ENCODE measurements at places on chromosomes 13 and 19.

- no peak for DNase-seq
These were observed 187.2 kb downstream of the KCNRG start for GRCh38 chr13:50202485-50202884.

DNA sequence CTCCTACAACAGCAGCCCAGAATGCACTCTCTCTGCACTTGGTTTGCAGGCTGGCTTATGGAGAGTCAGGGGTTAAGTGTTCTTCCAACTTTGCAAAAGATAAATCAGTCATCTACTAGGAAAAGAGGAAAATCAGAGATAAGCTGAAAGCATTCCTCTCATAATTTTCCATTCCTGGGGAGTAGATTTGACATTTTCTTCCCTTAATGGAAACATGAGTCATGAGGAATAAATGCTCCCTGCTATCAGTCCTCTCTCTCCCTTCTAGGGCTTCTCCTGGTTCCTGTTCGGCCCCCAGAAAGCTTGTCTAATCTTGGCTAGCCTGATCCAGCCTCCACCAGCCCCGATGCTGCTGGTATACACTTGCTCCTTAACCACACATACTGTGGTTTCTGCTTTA lies 28.4 kb upstream of the ENOX1 start:
- DNase-seq = no peak

DNA sequence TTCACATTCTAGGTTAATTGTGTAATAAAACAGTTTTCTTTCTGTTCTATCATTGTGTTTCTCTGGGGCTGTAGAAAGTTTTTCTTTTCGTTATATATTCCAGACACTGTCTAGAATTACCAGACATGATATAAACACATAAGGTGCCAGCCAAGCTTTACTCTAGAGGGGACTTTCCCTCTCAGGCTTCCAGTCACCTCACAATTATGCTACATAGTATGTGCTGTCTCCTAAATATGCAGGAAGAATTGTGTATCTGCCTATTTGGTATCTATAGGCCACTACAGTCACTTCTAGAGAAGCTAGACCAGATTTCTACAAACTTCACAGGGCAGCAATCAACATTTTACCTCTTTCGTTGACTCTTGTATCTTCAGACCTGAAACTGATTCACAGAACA lies 14.6 kb downstream of the ZNF257 start:
- DNase-seq = no peak

DNA sequence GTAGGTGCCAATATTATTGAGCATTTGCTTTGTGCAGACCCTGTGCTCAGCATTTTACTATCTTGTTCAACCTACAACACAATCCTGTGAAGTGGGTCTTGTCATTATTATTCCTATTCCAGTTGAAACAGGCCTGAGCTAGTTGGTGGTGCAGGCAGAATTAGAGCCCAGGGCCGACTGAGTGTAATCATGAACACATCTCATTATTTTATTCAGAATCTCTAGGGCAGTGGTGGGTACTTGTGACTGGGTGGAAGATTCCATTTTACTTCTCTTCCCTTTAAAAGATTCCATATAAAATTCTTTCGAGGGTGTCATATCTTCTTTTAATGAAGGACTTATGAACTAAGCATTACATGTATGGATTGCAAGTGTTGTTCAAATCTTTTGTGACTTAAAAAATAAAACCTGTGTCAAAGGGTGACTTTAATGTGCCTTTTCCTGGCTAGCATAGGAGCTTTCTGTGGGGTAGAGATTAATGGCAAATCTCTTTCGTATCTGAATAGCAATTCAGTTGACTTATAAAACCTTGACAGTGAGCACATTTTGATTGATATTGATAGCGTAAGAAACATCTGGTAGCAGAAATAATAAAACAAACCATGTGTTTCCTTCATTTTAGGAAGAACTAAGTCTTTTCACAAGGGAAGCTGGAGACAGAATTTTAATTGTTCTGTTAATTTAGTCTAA lies 20.3 kb downstream of the B3GLCT start:
- no peak for DNase-seq

- no peak for DNase-seq
These were observed 37.0 kb downstream of the CERS4 start for GRCh38 chr19:8245869-8246835.

- no peak for DNase-seq
These were observed 175.9 kb upstream of the TRPC4 start for GRCh38 chr13:38045278-38046048.

GRCh38 chr19:1261798-1262622 lies 7.1 kb upstream of the CIRBP start:
- DNase-seq = no peak

DNA sequence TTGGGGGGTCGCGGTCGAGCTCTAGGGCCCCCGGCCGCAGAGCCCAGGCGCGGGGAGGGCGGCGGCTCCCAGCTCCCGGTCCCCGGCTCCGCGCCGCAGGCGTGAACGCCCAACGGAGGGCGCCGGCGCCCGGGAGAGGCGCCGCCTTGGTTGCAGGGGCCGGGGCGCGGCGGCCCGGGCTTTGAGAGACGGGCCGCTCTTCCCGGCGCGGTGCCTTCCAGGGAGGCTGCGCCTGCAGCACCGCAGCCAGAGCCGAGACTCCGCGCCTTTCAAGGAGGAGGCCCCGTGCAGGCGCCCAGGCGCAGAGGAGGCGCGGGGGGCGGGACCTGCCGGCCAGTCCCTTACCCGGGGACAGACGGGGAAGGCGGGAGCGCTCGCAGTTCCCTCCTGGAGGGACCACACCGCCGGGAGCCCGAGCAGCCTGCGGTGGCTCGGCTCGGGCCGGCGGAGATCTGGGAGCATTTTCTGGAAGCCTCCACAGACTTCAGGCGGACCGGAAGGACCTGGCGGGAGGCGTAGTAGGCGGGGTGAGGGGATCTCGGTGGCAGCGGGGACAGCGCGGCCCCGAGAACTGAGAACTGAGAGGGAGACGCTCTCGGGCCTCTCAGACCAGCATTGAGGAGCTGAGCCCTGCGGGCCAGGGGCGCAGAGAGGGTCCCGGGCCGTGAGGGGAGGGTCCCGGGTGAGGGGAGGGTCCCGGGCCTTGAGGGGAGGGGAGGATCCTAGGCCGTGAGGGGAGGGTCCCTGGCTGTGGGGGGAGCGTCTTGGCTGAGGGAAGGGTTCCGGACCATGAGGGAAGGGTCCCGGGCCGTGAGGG lies 25.5 kb upstream of the MCF2L start:
- no peak for DNase-seq

GRCh38 chr19:35868823-35869326 lies 501 bp downstream of the APLP1 start:
- no peak for DNase-seq

- DNase-seq = no peak
These were observed 91.2 kb downstream of the KCTD15 start for GRCh38 chr19:33887891-33888290.

DNA sequence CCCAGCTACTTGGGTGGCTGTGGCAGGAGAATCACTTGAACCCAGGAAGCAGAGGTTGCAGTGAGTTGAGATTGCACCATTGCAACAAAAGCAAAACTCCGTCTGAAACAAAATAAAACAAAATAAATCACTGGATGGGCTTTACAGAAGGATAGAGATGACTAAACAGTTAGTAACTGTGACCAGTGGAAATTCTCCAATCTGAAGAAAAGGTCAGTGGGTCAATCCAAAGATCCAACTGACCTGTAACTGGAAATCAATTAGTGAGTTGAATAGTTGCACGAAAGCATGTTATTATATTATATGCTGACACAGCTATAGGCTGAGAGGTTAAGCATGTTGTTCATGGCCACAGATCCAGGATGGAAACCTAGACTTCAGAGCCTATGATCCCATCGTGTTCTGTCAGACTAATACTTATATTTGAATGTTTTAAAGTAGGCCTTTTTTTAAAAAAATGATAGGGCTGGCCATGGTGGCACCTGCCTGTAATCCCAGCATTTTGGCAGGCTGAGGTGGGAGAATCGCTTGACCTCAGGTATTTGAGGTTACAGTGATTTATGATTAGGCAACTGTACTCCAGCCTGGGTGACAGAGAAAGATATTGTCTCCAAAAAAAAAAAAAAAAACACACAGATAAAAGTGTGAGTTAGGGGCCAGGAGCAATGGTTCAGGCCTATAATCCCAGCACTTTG lies 1.4 kb downstream of the ECH1 start:
- DNase-seq = no peak

- peak; percentile 27 for DNase-seq
These were observed 541.1 kb upstream of the SPRY2 start for GRCh38 chr13:80881942-80882445.

DNA sequence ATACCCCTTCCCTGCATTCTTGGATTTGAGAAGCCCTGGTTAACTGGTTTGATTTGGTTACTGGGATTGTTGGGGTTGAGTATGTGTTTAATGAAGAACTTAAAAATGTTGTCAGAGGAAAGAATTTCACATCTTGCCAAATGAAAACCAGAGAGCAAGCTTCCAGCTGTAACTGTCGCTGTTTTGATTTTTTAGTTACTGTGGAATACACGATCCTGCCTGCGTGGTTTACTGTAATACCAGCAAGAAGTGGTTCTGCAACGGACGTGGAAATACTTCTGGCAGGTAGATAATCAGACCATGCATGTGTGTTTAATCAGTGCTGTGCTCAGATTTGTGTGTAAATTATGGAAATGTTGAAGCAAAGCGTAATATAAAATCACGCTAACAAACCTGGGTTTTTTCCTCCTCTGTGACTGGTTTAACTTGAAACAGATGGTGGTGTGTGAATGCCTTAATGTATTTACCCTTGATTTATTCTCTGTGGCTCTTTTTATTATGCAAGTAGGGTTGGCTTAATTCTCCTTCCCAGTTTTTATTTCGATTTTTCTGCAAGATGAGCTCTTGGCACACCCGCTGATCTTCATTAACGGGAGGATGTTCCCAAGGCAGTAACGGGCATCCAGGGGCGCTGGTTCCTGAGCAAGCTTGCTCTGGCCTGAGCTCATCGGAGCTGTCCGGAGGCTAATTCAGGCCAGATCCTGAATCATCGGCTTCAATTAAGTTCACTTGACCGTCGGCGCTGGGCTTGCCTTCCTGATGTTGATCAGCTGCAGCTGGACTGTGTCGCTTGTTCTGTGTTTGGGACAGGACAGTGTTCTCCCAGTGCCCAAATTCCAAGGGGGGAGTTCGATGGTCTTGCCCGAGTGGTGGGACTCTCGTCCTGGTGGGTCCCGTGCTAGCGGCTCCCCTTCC lies 16.0 kb downstream of the UPF1 start:
- DNase-seq = no peak

GRCh38 chr19:29245215-29245614 lies 32.3 kb upstream of the UQCRFS1 start:
- no peak for DNase-seq

DNA sequence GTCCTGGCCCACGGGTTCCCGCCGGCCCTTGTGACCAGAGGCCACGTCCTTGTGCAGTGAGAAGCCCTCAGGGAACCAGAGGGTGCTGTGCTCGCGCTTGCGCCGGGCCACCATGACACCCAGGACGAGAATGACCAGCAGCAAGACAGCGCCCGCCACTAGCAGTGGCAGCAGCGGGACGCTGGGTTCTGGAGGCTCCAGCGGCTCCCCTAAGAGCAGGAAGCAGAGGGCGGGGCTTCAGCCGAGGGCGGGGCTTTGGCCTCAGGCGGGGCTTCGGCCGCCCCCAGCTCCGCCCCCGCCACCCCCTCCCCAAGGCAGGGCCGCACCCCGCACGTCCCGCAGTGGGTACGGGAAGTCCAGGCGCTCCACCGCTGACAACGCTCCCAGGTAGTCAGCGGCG lies 30.4 kb downstream of the NOTCH3 start:
- DNase-seq = no peak

DNA sequence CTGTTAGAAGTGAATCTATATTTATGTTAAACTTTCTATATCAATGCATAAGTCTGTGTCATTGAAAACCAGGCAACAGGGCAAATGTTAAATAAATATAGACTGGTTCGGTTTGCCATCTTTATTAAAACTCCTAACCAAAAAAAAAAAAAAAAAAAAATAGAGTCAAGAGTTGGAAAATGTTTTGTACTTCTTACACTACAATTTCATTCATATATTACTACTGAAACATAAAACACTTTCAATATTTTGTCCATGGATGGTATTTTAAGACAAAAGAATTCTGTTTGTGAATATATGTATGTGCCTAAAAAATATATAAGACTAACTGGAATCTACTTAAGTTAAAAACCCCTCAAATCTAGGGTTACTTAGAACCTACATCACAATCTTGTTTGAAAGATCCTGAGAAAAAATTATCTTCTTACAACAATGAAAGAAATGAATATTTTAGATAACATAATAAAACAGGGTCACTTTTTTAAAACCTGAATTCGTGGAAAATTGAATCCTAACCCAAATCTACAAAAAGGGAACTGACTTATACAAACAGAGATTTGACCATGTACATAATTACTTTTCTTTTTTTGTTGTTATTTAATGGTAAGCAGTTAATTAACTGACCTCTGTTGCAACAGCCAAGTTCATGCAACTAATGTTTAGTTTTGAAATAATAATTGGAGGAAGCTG lies 5.1 kb downstream of the DACH1 start:
- DNase-seq = no peak

- DNase-seq = no peak
These were observed 182.7 kb downstream of the TBC1D4 start for GRCh38 chr13:75299246-75299645.

DNA sequence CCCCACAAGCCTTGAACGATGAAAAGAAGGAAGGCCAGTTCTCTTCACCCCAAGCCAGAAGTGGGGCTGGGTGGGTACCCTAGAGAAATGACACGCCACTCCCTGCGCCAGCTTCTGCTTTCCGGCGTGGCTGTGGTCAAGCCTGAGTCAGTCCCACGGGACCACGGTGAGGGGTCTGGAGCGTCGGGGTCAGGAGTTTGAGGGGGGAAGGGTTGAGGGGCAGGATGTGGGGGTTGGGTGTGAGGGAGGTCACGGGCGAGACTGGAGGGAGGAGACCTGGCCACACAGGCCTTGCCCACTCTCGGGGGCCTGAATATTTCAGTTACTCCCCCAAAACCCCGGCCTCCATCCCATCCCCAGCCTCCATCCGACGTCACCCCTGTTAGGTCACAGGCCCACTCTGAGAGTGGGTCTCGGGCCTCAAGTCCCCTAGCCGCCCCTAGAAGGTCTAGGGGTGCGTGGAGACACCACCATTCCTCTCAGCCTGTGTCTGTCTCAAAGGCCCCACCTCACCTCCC lies 500 bp upstream of the IFI30 start:
- no peak for DNase-seq

GRCh38 chr13:99045396-99045795 lies 67.5 kb upstream of the DOCK9 start:
- no peak for DNase-seq

- no peak for DNase-seq
These were observed at the start of gene DACH1 for GRCh38 chr13:71867131-71867814. Gene DACH1, minus strand, starts transcription at chr13:71867204.

DNA sequence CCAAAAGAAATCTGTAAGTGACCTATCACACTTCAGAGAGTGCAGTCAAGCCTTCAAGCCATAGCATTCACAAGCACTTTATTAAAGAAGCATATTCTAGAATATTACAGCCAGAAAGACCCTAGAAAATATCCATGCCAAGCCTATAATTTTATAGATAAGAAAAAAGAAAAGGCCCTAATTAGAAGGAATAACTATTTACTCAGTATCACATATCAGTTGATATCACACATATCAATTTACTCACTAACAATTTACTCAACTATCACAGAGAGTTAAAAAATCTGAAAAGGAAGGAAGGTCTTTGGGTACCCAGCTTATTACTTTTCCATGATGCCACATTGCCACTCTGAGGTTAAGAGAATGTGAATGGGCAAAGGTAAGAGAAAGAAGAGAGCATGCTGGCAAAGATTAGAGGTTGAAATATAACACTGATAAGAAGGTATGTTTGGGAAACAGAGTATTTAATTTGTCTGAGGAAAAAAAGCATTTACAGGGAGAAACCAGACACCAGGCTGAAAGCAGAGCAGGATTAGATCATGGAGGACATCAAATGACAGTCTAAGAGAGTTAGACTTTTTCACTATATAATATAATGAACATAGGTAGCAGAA lies 186.2 kb downstream of the VWA8 start:
- DNase-seq = no peak
